Fibroblast of pulmonary artery (primary cell): ENCODE measurements at places on chromosomes 12 and 14.

DNA sequence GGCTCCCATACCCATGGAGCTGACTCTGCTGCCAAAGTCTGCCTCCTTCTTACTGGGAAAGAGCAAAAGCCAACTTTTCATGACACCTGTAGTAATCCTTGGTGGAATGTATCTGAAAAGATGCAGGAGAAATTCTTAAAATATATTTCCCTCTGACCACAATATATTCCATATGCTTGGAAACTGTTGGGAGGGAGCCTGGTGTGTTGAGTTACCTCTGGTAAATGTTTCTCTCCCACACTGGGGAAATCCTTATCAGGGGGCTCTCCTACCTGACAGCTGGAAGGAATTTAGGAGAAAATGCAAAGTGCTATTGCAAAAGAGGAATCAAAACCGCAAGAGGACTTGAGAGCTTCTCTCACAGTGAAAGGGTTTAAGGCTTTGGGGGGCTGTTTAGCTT, 139.4 kb downstream of the TBX5 start:
- DNase-seq, result no peak

- no peak for DNase-seq
These were observed 119.3 kb downstream of the LMNTD1 start for GRCh38 chr12:25433581-25434325.

DNA sequence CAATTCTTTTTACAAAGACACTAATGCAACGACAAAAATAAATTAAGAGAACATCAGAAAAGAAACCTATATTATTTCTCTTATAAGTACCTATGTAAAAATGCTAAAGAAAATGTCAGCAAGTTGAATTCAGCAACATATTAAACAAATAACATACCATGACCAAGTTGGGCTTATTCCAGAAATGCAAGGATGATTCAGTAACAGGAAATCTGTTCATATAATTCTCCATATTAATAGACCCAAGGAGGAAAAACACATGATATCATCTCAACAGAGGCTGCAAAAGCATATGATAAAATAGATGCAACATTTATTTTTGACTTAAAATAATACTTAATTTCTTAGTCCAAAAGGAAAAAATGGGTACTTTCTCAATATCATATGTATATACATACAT, 25.1 kb upstream of the GPHB5 start:
- peak; percentile 48 for DNase-seq

DNA sequence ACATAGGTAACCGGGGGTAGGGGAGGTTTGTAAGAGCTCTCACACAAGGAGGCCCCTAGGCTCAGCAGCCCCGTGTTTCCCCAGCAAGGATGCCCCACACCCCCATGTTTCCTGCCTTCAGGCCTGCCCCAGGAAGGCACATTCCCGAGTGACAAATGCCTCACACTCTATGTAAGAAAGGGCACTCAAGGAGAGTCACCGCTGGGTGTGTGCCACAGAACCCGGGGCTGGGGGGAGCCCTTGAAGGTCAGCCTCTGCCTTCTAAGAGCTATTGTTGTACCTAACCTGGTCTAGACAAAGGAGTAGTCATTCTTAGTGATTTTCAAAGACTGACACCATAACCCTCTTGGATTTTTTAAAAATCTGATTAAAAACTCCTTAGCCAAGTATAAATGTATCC, 333.6 kb downstream of the DPF3 start:
- DNase-seq, result no peak

DNA sequence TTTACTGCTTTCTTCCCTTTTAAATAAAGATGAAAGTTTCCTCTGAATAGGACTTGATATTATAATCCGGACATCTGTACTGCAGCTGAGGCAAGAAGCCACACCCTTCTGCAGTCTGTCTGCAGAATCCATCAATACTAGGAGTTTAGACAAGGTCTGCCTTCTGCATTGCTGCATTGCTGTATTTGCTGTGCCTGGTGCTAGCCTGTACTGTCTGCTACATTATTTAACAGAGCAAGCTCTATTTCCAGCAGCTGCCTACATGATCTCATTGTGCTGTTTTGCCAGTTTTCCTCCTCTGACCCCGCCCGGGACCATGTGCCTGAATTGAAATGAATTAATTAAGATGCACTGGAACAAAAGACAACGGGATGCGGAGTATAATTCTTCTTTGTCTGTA, 1.7 kb downstream of the TUBA1A start:
- DNase-seq, result peak; percentile 59

GRCh38 chr12:26434299-26435068, 239.1 kb downstream of the SSPN start:
- DNase-seq, result peak; percentile 76

DNA sequence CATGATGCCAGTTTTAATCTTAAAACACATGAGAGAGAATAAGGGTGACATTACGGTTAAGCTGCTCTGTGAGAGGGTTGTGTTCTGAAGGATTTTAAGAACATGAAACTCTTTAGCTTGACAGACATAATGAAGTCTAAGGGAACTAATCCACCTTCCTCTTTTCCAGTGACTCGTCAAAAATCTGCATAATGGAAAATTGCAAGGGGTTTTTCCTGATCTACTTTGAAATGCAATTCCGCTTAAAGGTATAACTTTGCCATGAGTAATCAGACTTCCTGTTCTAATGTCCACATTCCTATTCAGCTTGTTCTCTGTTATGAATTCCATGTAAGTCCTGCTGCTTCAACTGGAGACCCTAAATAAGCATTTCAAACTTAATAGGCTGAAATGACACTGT, at the start of gene ZNF705A:
Gene ZNF705A, plus strand, starts transcription at position 171 of the 400 bp plus-strand sequence. CDS start 15,611 bp downstream, outside the sequence.
- DNase-seq, result peak; percentile 78

GRCh38 chr12:15679151-15679550, 110.0 kb downstream of the EPS8 start:
- DNase-seq, result no peak

- no peak for DNase-seq
These were observed 16.1 kb downstream of the VRTN start for GRCh38 chr14:74364271-74364880.

GRCh38 chr12:12976366-12976765, 23.7 kb downstream of the HEBP1 start:
- DNase-seq, result peak; percentile 95

GRCh38 chr14:85010186-85010585, 519.8 kb upstream of the FLRT2 start:
- no peak for DNase-seq

- no peak for DNase-seq
These were observed 29.7 kb upstream of the BICD1 start for GRCh38 chr12:32076941-32077340.

GRCh38 chr12:77510985-77511384, 319.7 kb upstream of the NAV3 start:
- no peak for DNase-seq

- DNase-seq, result no peak
These were observed 1.2 kb downstream of the ZBTB25 start for GRCh38 chr14:64502456-64502855.

DNA sequence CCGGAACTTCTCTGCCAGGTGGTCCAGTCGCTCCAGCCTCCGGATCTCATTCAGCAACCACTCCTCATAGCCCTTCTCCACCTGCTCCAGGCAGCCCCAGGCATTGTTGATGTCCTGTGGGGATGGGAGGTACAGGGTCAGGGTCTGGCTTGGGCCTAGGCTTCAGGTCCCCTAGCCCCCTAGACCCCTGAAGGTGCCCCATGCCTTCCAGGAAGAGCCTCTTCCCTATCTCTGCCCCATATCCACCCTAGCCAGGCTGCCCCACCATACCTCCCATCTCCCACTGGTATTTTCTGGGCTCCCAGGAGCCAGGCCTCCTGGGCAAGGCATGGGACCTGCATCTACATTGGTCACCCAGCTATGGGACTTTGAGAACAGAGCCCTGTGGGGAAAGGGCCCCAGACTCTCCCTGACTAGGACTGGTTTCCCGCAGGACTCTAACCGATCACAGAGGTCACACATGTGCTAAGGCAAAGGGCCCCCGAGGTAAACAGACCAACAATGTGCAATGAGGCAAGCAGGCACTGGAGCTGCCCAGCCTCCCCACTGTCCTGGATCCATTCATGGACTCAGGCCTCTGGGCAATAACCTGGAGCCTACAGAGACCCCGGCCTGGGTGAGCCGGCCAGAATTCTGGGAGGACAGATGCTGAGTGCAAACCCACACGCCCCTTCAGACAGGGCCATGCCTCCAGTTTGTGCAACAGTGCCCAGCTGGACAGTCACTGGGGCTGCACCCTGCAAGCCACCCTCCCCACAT, 88.8 kb downstream of the ACTN1 start:
- no peak for DNase-seq

DNA sequence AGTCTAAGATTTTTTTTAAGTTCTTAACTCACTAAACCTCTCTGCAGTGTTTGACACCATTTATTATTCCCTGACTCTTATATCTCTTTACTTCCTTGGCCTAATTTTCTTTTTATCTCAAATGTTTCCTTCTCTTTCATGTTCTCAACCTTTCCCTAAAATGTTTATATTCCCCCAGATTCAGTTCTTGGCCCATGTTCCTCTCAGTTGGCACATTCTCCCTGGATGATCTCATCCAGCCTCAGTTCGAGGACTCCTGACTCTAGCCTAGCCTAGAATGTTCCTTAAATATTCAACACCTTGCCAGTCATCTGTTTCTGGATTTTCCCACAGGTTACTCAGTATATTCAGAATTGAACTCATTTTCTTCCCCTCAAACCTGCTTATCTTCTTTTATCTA, 81.3 kb downstream of the SCN8A start:
- DNase-seq, result no peak

DNA sequence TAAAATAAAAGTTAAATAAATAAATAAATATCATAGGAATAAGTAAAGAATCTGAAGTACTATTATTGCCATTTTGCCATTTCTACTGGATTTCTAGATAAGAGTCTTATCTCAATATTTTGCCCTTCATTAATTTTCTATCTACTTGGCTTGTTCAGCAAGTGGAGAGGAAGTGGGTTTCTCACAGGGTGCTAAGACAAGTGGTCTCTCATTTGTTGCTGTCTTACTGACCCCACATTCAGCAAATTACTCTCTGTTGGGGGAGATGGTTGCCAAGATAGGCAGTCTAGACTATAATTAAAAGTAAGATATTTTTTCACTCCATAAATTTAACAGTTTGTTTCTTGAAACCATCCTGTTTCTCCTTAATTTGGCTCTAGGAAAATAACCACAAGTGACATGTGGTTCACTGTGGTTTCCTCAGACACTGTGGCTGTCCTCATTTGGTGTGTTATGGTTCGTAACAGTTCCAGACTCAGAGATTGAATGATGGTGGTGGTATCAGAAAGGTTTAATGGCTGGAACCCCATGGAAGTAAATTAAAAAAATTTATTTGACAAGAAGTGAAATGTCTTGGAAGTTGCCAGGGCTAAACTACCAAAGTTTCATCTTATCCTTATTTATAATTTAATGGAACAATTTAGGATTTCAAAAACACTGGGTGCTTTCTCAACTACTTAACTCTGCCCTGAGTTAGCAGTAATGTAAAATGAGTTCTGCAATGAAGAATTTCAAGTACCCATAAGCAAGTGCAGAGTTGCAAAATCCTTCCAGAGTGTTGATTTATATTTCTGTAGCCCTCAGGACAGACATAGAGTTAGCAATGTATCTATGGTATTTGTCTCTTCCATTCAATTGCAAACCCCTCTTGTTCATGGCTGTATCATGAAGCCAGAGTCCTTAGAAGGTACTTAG, 214.8 kb downstream of the MSRB3 start:
- DNase-seq, result no peak

GRCh38 chr12:7271893-7272514, 31.9 kb upstream of the ACSM4 start:
- no peak for DNase-seq

- DNase-seq, result no peak
These were observed 1138.2 kb downstream of the BCL11B start for GRCh38 chr14:98133806-98134205.

DNA sequence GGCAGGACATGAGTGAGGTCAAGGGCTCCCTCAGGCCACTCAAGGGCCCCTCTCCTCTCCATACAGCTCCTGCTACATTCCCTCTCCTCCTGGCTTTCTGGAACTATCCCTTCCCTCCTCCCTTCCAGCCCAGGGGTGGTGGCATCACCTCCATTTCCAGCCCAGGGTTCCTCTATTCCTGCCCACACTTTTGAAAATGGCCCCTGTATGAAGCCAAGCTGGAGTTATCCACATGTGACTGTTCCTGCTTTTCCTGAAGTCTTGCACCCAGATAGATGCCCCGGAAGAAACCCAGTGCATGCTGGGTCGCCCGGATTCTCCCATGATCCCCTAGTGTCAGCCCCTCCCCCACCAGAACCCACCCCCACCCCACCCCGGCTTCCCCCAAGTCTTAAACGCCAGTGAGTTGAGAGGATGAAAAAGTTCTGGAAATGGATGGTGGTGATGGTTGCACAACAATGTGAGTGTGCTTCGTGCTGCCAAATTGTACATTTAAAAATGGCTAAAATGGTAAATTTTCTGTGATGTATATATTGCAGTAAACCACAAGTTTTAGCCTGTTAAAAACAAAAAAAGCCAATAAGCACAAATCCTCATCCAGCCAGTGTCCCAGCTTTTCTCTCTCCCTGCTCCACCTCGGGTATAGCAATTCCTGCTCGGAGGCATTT, 136.9 kb downstream of the SCARB1 start:
- DNase-seq, result no peak

DNA sequence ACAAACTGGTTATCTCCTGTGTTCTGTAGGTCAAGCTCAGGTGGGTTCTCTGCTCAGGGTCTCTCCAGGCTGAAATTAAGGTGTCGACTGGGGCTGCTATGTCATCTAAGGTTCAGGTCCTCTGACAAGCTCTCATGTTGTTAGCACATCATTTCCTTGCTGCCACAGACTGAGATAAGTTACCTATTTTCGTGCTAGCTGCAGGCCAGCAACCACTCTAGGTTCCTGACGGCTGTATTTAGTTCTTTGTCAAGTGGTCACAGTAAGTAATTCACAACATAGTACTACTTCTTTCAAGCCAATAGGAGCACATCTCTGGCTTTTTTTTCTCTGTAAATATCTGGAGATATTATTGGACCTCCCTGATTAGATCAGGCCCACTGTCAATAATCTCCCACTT, 169.3 kb upstream of the CAND1 start:
- DNase-seq, result no peak

GRCh38 chr12:53380104-53380793, at the start of gene SP1:
TSS of gene SP1 (plus strand) at chr12:53380176. CDS start at chr12:53380292, 116 bp downstream.
- peak; percentile 95 for DNase-seq

GRCh38 chr12:1933342-1934051, 15.0 kb upstream of the CACNA2D4 start:
- no peak for DNase-seq

DNA sequence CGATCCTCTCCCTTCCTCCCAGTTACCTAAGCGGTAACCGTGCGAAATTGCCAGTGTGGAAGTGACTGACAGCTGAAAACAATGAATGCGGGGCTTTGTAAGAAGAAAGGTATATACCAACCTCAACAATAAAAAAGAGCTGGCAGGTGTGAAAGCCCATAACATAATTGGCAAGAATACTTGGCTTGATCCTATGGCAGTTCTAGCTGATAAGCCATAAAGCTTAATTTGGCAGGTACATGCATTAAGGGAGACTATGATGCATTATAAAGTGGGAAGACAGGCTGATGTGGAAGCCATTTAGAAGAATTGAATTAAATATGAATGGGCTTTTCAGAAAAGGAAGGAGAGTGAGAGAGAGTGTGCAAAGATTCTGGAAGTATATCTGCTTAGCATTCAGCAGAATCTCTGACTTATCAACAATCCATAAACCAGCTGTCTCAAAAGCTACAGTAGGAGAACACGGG, 71.3 kb downstream of the CRACR2A start:
- no peak for DNase-seq

- DNase-seq, result peak; percentile 45
These were observed 110.4 kb downstream of the TMTC1 start for GRCh38 chr12:29673346-29673745.
